ENCODE measurements at places on chromosomes 2 and 18. TPM values are rescaled to one million over a fixed set of nuclear protein-coding genes. Genes with fewer than 3 reads are reported as not detected.

The SP9 gene
- total RNA-seq = 0.49 TPM

The PTH2R gene
- total RNA-seq = 0.19 TPM

The CTAGE1 gene
- total RNA-seq = not detected

The RAB27B gene
- 0.31 TPM for total RNA-seq

The ANKRD29 gene
- 6.6 TPM for total RNA-seq

The TCF23 gene
- not detected for total RNA-seq

DNA sequence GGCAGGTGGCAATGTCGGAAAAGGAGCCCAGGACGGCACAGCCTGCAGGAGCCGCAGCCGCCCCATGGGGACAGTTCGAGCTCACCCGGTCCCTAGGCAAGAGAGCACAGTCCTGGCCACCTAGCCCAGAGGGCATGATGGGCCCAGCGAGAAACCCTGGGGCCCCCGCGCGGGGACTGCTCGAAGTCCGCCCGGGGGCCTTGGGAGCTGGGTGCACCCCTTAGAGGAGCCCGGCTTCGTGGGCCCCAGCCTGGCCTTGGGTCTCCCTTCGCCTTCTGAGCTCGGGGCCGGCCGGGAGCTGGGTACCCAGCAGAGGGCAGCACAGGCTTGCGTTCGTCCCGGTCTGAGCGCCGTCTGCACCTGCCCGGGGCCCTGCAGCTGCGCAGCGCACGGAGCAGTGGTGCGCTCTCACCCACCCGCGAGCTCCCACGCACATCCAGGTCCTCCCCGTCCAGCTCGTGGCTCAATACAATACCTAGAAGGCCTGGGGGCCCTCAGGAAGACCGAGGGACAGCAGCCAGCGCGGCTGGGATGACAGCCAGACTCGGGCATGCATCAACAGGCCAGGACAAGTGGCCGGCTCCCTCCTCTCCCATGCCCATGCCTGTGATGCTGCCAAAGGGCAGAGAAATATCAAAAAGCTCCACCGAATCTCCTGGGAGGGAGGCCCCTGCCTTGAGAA is 96.2 kb upstream of the ZNF532 start:
- H3K36me3 ChIP-seq = no peaks in the 10 kb centered on the region
- H3K27ac ChIP-seq = no peak overlapping the region
- H3K4me3 ChIP-seq = peak overlapping the region; percentile 55
- H3K27me3 ChIP-seq = no peaks in the 10 kb centered on the region

DNA sequence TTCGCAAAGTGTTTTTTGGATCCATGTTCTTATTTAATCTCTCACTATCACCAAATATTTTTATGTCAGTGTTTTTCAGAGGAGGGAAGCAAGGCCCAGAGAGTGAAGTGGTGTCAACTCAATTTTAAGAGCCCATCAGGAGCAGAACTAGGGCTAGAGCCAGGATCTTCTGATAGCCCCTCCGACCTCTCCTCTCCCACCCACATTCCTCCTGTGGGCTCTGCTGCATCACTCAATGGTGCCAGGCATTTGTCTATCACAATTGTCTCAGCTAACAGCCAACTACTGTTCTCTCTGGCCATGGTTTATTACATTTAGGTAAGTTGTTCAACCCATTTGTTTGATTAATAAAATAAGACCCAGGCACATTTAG is 68.6 kb downstream of the MAPK4 start:
- H3K36me3 ChIP-seq = no peaks in the 10 kb centered on the region
- H3K4me1 ChIP-seq = no peaks in the 10 kb centered on the region
- no peak for DNase-seq
- H3K27me3 ChIP-seq = no peaks in the 10 kb centered on the region
- H3K27ac ChIP-seq = no peak overlapping the region

GRCh38 chr2:218072002-218072401 is 2.9 kb downstream of the RUFY4 start:
- H3K27ac ChIP-seq = no peak overlapping the region
- no peak overlapping the region for H3K4me3 ChIP-seq
- H3K27me3 ChIP-seq = no peaks in the 10 kb centered on the region
- H3K4me1 ChIP-seq = no peaks in the 10 kb centered on the region
- no peak for DNase-seq

DNA sequence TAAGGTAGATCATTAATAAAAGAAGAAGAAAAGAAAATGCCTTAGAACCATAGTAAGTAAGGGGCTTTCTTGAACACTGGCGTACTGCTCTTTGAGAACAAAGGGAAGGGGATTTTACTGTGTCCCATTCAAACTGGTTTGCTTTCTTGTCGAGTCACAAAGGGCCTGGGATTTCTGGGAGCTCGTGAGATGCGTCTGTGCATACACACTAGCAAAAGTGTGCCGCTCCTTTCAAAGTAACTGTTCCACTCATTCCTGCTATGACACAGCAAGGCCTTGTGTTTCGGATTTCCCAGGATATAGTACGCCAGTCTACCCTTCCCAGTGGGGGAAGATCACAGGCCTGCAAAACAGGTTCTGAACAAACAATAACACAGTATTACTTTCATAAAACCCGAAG is 93.0 kb downstream of the KCTD18 start:
- H3K4me3 ChIP-seq = no peak overlapping the region
- H3K27me3 ChIP-seq = no peaks in the 10 kb centered on the region
- peaks cover 15% of the 10 kb centered on the region for H3K4me1 ChIP-seq
- H3K27ac ChIP-seq = peak overlapping the region; percentile 65

GRCh38 chr2:127763776-127764175 is 47.2 kb downstream of the WDR33 start:
- no peaks in the 10 kb centered on the region for H3K4me1 ChIP-seq
- H3K4me3 ChIP-seq = no peak overlapping the region
- peaks cover 51% of the 10 kb centered on the region for H3K36me3 ChIP-seq
- no peaks in the 10 kb centered on the region for H3K27me3 ChIP-seq
- no peak overlapping the region for H3K27ac ChIP-seq

- no peaks in the 10 kb centered on the region for H3K36me3 ChIP-seq
- H3K27ac ChIP-seq = no peak overlapping the region
- no peaks in the 10 kb centered on the region for H3K27me3 ChIP-seq
- H3K4me1 ChIP-seq = no peaks in the 10 kb centered on the region
- no peak overlapping the region for H3K4me3 ChIP-seq
- DNase-seq = no peak
Observed at GRCh38 chr2:190576573-190576972, 42.1 kb upstream of the NEMP2 start.

DNA sequence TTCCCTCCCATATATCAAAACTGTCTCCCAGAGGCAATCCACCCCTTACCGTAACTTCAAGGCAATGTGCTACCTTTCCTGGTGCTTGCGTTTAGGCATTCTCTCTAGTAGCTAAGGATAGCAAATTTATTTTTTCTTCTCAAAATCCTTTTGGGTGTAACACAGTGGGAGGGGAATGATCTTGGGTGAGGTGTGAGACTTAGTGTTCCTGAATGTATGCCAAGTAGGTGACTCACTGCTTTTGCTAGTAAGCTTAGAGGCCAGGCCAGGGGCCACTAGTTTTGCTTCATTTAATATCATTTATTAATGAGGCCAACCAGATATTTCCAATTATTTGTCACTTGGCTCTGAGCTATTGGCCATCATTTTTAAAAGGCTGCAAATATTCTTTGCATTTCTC is 135.5 kb downstream of the NAPG start:
- no peak for DNase-seq
- H3K27me3 ChIP-seq = no peaks in the 10 kb centered on the region
- H3K4me1 ChIP-seq = peaks cover 9% of the 10 kb centered on the region
- H3K36me3 ChIP-seq = no peaks in the 10 kb centered on the region
- no peak overlapping the region for H3K4me3 ChIP-seq

DNA sequence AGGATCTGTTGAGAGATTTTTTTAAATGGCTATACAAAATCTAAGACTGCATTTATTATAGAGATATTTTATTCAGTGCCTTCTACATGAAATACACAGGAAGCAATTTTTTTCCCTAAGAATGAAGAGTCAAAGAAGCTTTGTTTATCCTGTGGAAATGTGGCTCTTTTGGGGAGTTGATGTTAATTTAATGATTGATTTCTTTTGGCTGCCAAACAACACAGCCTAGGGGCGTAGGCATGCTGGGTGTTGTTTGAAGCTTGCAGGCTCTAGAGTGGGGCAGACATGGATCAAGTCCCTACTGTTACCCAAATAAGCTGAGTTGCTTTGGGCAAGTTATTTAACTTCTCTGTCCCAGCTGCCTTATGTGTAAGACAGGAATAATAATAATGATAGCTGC is 21.1 kb upstream of the PLEK start:
- H3K27me3 ChIP-seq = no peaks in the 10 kb centered on the region
- H3K4me1 ChIP-seq = no peaks in the 10 kb centered on the region
- H3K27ac ChIP-seq = no peak overlapping the region
- no peak for DNase-seq

DNA sequence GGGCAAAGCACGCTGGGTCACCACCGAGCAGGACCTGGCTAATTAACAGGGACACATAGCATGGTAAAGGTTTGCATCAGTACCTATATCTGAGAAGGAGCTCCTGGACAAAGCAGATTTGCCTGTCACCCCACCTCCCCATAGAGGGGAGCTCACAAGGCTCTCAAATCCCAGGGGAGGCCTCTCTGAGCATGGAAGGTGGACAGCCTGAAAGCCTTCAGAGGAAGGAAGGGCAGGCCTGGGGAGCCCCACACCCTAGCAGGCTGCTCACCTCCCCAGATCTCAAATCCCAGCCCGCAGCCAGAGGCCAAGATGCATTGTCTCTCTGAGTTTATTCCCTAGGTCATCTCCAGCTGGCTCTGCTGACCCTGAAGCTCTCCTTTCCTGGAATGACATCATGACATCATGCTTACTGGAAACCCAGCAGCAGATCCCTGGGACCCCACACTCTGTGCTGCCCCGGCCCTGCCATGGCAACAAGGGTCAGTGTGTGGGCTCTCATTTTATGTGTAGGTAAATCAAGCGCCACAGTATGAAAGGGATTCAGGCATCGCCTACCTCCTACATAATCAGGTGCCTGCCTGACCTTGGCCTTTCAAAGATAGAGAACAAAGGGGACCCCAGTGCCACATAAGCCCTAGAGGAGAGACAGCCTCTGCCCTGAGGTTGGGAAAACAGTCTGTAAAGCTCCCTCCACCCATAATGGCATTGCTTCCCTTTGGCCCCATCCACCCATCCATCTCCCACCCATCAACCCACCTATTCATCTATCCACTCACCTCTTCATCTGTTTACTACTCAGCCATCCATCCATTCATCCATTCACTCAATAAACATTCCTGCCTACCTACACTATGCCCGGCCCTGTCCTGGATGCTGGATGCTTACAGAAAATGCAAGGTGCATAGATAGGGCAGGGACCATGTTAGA is 15.7 kb upstream of the TEX51 start:
- H3K27me3 ChIP-seq = peaks cover 6% of the 10 kb centered on the region
- H3K4me3 ChIP-seq = no peak overlapping the region

Data from GM23338 (cell line).